T-helper 1 cell (primary cell): ENCODE measurements at places on chromosomes 5 and 9.

- DNase-seq, result no peak
Measured at GRCh38 chr5:79692596-79692995, 3.0 kb downstream of the CMYA5 start.

DNA sequence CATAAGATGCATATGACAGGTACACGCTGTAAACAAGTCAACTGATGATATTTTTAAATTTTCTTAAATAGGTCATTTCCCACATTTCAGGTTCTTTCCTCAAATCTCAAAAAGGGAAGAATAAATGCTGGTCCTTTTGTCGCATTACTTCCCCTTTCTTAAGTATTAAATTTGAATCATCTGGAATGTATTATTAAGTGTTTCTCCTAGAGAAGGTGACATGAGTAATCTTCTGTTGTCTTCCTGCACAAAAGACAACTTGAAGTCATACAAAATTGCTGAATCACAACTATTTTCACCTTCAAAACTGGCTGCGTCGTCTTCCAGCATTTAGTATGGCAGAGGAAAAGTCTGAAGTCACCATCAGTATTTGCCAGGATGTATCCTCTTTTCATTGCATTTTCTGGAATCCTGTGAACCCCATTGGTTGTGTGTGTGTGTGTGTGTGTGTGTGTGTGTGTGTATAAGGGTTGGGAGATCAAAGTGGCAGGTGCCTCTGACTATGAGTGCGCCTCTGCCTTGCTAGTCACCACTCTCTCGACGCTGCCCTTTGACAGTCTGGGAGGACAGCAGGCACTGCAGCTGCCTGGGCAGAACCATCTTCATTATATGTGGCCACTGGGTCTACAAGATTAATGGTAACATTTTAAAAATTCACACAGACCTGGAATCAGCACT, 86.9 kb downstream of the MVB12B start:
- no peak for DNase-seq

DNA sequence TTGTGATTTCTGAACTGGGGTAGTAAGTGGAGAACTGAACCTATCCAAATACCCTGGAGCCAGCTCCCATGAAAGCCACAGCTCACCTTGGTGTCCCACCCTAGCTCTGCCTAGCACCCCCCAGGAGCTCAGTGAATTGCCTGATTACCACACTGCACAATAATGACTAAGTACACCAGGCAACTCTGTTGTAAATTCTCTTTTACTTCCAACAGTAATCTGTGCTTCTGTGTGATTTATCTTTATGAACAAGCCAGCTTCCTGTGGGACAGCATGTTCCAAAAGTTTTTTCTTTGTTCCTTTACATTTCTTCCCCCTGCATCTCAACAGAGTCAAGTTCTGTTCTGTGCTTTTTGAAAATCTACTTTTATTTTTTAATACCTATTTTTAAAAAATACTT, 22.1 kb upstream of the GRPEL2 start:
- DNase-seq, result no peak

- DNase-seq, result no peak
Measured at GRCh38 chr9:134502809-134503211, 138.8 kb upstream of the COL5A1 start.

DNA sequence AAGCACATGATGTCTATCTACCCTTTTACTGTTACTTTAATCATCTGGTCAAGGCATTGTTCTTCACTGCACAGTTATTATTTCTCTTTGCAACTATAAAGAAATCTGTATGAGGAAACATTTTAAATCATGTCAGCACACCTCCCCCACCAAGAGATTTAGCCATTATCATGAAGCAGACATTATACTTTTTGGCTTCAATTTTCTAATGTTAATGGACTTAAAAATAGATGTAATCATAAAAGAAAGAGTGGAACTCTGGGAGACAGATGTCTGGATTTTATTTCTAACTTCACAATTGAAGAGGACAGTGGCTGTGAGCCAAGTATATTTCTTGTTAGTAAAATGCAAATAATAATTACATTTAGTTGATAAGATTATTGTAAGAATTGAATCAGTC, 932.4 kb downstream of the TAF11L14 start:
- DNase-seq, result no peak

DNA sequence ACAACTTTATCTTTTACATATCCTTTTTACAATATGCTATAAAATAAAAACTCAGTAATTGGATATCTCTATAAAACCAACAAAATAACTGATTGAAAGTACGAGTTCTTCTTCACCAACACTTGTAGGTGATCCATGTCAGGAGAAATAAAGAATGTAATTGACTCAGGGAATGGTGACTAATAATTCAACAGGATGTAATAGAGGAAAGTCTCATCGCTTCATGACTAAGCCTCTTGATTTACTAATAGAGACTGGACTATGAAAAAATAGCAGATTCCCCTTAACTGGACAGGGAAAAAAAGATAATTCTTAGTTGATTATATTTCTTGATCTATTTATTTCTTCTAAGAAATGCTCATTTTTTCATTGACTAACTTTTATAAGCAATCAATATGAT, 507.7 kb upstream of the PTGER4 start:
- no peak for DNase-seq

GRCh38 chr5:147303976-147304375, 69.2 kb downstream of the STK32A start:
- no peak for DNase-seq

- DNase-seq, result peak; percentile 59
Measured at GRCh38 chr9:128420060-128420650, 502 bp upstream of the CERCAM start.

- DNase-seq, result no peak
Measured at GRCh38 chr5:39616131-39616530, 191.4 kb upstream of the DAB2 start.
